ENCODE measurements at places on chromosomes 3 and 15.
A peak's percentile ranks its signal among the peaks of the same experiment; 100 is the strongest.

GRCh38 chr3:42099020-42099765 lies 8.0 kb downstream of the TRAK1 start:
- DNase-seq, result no peak

DNA sequence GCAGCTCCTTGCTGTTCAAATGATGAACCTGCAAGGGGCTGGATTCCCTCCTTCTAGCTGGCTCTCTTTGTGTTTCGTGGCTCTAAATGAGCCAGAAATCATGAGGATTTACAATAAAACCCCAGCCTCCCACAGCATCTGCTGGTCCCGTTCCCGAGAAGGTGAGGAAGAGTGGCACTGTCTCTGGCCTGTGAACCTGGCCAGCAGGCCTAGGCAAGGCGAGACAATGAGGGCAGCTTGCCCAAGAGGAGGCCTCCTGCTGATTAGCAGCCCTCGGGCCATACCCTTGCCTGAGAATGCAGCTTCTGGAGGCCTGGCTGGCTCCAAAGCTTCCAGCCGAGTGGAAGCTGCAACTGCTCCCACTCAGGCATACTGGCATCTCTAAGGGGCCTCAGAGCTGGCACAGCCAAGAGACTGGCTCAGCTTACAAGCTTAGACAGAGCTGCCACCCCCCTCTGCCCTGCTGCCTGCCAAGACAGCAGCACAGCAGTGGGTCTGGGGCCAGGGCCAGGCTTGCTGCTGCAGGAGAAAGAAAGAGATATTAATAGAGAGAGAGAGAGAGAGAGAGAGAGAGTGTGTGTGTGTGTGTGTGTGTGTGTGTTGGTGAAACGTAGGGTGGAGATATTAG lies 76.5 kb downstream of the HMG20A start:
- DNase-seq, result no peak

GRCh38 chr15:58587486-58587885 lies 155.7 kb downstream of the LIPC start:
- no peak for DNase-seq

DNA sequence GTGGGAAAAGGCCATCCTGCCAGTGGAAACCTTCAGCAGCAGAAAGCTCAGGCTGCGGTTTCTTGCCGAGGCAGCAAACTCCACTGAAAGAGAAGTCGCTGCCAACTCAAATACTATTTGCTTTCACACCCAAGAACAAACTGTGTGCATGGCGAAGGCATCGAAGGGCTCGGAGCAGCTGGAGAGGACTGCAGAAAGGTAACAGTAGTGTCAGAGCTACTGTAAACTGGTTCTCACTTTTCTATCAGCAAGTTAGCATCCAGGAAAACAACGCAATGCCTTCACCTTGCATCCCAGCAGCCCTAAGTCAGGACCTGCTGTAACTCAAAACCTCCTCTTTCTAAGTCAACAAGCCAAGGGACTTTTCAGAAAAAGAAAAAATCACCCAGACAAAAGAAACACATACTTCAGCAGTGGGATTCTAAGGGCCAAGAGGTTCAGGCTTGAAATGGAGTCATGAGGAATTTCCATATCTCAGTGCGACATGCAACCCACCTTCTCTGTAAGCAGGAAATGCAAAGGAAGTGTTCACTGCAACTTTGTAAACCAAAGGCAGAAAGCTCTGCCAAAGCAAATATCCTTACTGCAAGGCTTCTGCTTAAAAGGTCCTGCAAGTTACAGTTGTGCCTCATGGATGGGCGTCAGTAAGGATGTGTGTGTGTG lies 193.5 kb downstream of the FOXP1 start:
- DNase-seq, result no peak

GRCh38 chr3:13072239-13072599 lies 1.0 kb downstream of the IQSEC1 start:
- no peak for DNase-seq

- no peak for DNase-seq
These were observed 26.9 kb downstream of the TNK2 start for GRCh38 chr3:195881276-195881988.

GRCh38 chr3:142056656-142057330 lies 92.6 kb downstream of the TFDP2 start:
- DNase-seq, result no peak

DNA sequence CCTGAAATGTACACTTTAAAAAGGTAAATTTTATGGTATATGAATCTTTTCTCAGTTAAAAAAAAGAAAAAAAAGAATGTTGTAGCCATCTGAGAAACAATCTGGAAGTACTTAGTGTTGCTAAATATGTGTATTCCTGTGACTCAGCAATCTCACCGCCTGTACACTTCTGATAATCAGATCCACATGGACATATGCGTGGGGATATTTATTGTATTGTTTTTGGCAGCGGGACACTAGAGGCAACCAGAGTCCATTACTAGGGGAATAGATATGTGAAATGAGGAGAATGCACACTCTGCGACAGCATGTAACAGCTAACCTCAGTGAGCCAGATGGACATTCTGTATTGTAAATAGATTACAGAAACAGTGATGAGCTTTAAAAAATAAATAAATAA lies 65.4 kb downstream of the AQP9 start:
- DNase-seq, result peak; percentile 99

GRCh38 chr15:64634576-64635498 lies 140.6 kb downstream of the RBPMS2 start:
- DNase-seq, result no peak

GRCh38 chr15:35505141-35505540 lies 40.8 kb downstream of the DPH6 start:
- no peak for DNase-seq

GRCh38 chr3:12902181-12902999 lies 61.0 kb upstream of the RPL32 start:
- DNase-seq, result no peak

- peak; percentile 63 for DNase-seq
These were observed 43.2 kb downstream of the RARB start for GRCh38 chr3:25471081-25471768.

DNA sequence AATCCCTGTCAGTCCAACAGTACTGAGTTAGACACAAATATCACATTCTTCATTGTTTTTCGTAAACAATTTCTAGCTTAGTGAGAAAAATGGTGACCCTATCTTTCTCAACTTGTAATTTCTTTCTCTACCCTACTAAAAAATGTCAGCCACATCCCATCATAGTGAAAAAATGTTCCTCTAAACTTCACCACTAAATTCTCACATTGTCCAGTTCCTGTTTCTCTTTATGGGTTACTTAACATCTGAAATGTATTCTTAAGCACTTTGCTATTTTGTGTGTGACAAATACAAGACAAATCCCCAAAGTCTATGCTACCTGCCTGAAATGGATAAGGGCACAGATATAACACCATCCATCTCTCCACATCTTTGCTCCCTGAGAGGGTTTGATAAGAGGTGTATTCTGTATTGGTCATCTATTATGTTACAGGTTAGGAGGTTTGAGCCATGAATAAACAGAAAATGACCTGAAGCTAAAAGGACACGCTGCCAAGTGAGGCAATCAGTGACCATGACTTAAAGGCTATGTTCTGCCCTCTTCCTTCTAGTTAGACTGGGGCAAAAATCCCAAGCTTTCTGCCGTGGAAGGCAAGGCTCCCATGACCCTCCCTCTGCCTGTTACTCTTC lies 118.2 kb downstream of the GADL1 start:
- no peak for DNase-seq

GRCh38 chr3:14853271-14853951 lies 34.6 kb downstream of the FGD5 start:
- no peak for DNase-seq

GRCh38 chr3:169579116-169579710 lies 84.3 kb downstream of the MECOM start:
- DNase-seq, result no peak

- DNase-seq, result no peak
These were observed 2.1 kb downstream of the TRANK1 start for GRCh38 chr3:36942638-36943248.

GRCh38 chr15:37094915-37095711 lies 5.2 kb downstream of the MEIS2 start:
- DNase-seq, result no peak

- no peak for DNase-seq
These were observed 64.6 kb downstream of the ZIC4 start for GRCh38 chr3:147341727-147342126.

DNA sequence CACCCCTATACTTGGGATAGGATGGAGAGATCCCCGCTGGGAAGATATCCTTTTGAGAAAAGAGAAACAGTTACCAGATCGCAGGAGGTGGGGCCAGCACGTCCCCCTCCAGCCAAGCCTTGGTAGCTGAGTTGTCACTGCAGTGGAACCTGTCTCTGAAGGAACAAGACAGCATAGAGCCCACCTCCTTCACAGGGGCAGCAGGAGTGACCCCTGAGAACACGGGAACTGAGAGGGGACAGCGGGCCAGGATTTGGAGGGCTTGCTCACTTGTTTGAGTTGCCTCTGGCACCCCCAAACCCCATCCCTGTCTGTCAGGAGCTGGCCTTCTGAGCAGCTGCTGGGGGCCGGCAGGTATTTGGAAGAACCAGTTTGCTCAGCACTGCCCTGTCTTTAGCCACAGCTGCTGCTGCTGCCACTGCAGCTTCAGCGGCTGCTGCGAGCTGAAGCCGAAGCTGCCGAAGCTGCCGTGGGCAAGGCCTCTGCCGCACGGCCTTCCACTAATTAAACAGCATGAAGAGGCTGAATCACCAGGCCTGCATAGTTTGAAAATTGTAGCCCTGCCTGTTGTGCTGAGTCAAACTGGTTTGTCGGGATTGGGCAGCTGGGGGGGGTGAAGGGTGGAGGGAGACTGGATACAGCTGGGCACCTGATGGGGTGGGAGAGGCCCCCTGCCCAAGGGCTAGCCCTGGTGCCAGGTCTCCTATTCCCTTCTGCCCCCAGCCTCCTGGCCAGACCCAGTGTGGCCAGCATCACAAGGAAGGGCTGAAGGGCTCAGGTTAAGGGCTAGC lies 4.0 kb downstream of the EPHB3 start:
- DNase-seq, result peak; percentile 63

DNA sequence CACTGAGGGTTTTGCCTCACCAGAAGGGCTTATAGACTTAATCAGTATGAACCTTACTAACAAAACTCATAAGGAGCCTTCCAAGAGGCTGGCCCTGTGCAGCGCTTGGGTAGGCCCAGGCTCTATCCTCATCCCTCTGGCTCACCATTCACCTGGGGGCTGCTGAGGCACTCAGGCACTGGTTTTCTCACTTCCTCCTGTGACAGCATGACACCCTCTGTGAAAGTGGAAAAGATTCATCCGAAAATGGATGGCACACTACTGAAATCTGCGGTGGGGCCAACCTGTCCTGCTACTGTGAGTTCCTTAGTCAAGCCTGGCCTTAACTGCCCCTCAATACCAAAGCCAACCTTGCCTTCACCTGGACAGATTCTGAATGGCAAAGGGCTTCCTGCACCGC lies 41.3 kb downstream of the PSMD6 start:
- no peak for DNase-seq

DNA sequence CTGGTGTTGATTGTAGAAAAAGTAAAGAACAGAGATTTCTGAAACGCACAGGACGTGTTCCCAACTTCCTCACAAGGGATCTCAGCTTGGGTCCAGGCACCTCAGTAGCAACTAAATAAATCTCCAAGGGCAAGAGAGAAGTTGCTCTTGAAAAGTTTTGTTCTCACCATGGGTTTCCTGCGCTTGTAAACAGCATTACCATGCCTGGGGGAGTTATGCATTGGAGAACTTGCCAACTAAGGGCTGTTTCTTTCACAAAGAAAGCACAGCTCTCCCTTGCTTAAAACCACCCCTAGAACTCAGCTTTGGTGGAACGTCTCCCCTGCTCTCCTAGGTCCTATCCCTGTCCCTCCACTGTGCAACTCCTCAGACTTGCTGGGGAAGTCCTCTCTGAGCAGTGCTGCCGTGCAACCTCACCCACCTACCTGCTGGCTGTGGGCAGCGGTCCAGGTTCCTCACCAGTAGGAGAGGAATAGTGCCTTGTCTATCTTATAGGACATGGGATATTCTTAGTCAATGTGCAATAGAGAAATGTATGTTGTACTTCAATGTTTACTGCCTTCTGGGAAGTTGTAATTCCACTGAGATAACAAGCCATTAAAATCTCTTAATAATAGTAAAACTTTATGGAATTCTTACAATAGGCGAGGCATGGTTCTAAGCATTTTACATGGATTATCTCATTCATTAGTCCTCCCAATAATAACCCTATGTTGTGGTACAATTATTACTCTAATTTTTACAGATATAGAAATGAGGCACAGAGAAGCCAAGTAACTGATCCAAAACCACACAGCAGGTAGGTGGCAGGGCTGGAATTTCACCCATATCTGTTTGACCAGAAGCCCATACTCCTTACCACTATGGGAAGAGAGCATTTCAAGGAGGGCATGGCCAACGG lies 51.5 kb downstream of the UMPS start:
- no peak for DNase-seq

DNA sequence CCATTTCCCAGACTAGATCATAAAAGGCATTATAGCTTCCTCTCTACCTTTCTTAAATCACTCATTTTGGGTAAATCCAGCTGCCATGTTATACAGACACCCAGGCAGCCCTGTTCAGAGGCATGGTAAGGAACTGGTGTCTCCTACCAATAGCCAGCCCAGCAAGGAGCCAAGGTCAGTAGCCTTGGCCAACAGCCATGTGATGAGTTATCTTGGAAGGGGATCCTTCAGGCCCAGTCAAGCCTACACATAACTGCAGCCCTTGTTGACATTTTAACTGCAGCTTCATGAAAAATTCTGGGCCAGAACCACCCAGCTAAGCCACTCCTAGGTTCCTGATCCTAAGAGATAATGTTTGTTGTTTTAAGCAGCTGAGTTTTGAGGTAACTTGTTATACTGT lies 29.0 kb upstream of the ZMAT3 start:
- no peak for DNase-seq

DNA sequence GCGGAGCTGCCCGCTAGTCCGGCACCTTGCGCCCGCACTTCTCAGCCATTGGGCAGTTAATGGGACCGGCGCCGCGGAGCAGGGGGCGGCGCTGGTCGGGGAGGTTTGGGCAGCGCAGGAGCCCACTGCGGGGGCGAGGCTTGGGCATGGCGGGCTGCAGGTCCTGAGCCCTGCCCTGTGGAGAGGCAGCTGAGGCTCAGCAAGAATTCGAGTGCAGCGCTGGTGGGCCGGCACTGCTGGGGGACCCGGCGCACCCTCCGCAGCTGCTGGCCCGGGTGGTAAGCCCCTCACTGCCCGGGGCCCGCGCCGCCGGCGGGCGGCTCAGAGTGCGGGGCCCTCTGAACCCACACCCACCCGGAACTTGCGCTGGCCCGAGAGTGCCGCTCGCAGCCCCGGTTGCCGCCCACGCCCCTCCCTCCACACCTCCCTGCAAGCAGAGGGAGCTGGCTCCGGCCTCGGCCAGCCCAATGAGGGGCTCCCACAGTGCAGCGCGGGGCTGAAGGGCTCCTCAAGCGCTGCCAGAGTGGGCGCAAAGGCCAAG lies 835.0 kb downstream of the TBL1XR1 start:
- DNase-seq, result no peak

GRCh38 chr15:99703603-99704443 lies 29.4 kb downstream of the LYSMD4 start:
- DNase-seq, result peak; percentile 89

DNA sequence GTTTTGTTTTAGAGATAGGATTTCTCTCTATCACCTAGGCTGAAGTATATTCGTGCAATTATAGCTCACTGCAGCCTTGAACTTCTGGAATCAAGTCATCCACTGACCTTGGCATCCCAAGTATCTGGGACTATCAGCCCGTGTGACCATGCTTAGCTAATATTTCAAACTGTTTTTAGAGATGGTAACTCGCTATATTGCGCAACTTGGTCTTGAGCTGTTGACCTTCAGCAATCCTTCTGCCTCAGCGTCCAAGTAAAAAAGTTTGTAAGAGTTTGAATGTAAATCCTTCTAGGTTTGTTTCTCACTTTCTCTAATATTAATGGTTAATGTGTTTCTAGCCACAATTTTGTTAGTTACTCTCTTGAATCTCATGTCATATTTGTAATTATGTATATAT lies 1243.5 kb upstream of the CADM2 start:
- no peak for DNase-seq

GRCh38 chr3:71045917-71046282 lies 537.6 kb downstream of the FOXP1 start:
- DNase-seq, result no peak
